ENCODE measurements at places on chromosomes 1 and 21.

GRCh38 chr1:53526451-53527101, 67.4 kb downstream of the DMRTB1 start:
- DNase-seq = no peak

- peak; percentile 67 for DNase-seq
Measured at GRCh38 chr1:35894183-35894582, 11.2 kb downstream of the AGO1 start.

- DNase-seq = peak; percentile 83
Measured at GRCh38 chr21:46183910-46184624, at the start of gene SPATC1L. SPATC1L (minus strand) TSS chr21:46184459; CDS start chr21:46182816, 1,643 bp downstream.

GRCh38 chr1:28898405-28898881, 15.9 kb upstream of the EPB41 start:
- DNase-seq = no peak

DNA sequence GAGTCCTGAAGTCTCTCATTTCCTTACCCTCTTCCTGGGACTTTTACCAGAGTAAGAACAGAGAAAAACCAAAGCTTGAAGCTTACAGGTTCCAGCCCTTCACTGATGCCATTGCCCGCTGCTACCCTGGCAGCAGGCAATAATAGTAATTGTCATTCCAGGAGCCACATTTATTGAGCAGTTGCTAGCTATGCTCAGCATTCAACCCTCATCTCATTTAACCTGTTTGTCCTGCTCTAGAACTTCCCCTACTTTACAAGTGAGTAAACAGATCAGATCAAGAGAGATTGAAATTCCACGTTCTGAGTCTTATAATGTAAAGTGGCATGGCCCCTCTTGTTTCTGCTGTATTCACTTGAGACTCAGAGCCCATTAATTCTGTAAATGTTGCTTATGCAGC, 80.4 kb downstream of the ATP1A1 start:
- DNase-seq = no peak

DNA sequence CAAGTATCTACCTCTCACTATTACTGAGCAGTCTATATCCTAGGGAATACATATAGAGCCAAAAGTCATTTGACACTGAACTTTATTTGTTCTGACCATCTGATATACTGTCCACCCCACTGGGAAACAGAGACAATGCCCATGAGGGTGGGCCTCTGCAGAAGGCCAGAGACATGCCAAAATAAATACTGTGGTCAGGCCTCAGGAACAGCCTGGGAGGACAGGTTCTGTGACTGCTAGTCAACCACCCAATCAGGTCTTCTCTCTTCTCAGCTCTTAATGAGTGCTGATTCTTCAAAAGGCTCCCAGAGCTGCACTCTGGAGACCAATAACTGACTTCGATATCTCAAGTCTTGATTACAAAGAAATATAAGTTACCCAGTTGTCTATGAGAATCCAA, 5.5 kb upstream of the ANKRD35 start:
- DNase-seq = no peak

GRCh38 chr1:214280386-214281020, 456 bp upstream of the SMYD2 start:
- no peak for DNase-seq

GRCh38 chr1:64584479-64584878, 114.5 kb downstream of the CACHD1 start:
- no peak for DNase-seq

DNA sequence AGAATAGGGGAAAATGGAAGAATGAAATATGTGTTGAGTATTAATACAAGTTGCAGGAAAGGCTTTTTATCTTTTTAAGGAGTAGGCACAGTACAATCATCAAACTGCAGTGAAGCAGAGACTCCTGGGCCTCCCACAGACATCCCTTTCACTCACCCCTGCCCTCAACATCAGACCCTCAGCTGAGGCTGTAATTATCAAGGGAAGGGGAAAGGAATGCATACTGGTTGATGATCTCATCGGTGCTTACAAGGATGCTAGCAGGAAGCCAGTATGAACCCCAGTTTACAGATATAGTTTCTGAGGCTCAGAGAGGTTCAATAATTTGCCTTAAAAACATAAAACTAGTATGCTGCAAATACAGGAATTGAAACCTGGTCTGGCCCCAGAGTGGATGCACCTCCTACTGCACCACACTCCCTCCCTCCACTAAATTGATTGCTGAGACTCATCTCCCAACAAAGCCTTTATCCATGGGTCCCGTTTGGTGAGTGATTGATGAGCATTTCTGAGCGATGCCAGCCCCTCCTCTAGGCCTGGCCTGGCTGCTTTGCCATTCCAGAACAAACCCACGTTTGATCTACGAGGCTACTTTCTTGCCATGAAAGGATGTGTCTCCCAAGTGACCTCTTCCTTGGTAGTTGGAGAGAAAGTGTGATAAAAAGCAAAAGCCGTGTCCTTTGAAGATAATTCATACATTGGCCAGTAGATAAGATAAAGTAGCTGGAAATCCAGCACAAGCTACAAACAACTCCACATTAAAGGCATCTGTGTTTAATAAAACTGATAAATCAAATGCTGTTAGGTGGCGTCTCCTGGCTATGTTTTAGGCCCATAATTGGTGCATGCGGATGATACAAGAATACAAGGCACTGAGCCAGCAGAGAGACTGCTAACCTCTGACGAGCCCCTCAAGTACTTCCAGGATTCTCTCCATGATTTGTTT, 233.9 kb upstream of the CAMK1G start:
- no peak for DNase-seq

DNA sequence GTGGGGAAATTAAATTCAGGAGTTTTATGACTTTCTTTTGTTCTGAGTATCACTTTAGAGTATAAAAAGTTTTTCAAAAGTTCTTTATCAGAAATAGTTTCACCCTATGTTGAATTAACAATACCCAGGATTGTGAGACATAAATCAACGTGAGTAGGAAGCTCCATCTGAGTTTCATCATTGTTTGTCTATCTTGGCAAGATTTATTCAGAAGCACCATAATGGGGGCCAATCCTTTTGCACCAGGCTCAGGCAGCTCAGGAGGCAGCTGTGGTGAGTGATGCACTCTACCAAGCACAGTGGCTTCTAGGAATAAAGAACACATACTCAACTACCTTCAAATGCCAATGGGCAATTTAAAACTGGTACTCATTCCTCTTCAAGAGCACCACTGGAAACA, 12.0 kb downstream of the CREG1 start:
- DNase-seq = no peak

Measured in GM13977 (cell line).